ENCODE measurements at places on chromosomes 3 and 15.

- no peak for DNase-seq
Observed at GRCh38 chr3:32420126-32421038, 28.7 kb downstream of the CMTM7 start.

GRCh38 chr3:154324919-154325318, 632 bp upstream of the DHX36 start:
- no peak for DNase-seq

DNA sequence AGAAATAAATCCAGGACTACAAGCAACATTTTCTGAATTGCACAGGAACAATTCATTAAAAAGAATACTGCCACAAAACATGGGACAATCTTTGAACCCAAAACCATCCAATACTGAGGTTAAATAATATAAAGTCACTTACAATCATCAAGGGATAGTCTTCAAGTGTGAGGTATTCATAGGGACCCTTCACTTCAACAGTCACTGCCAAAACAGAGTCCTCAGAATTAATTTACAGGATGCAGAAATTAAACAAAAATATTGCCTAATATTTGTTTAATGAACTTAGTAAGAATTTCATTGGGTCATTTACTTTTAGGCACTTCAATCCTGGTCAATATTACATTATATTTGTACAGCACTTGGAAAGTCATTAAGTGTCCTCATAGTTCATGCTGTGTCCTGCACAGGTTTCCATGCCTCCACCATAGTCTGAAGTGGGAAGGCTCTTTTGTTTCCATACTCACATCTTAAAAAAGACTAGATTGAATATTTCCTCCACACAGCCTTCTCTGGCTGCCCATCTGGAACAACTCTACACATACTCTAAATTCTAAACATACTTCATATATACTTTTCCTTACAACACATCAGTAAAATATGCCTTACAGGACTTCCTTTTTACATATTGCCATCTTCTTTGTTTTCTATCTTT, 31.6 kb upstream of the VPS39 start:
- no peak for DNase-seq

DNA sequence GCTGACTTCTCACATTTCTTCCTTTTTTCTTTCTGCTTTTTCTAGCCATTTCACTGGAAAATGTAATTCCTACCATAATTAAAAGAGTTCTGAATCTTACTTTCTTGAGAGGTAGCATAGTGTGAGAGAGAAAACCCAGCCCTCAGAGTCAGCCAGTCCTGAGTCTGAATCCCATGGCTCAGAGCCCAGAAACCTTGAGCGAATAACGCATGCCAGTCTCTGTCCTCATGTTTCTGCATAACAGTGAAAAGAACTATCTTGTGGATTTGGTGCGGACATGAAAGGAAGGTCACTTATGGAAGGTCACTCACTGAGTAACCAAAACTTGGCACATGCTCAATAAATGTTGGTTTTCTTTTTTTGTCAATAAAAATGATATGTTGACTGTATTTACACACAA, 29.3 kb upstream of the SLCO3A1 start:
- no peak for DNase-seq

GRCh38 chr3:112746675-112747280, 99.9 kb downstream of the CD200R1L start:
- DNase-seq = no peak

GRCh38 chr3:57086201-57086600, 25.7 kb downstream of the SPATA12 start:
- no peak for DNase-seq

- DNase-seq = no peak
Observed at GRCh38 chr15:45347033-45347432, 31.3 kb downstream of the GATM start.

GRCh38 chr3:176286476-176287085, 910.7 kb downstream of the TBL1XR1 start:
- DNase-seq = no peak

- no peak for DNase-seq
Observed at GRCh38 chr15:73196113-73196512, 143.8 kb downstream of the NEO1 start.

GRCh38 chr3:100169201-100169920, 55.1 kb upstream of the FILIP1L start:
- no peak for DNase-seq

DNA sequence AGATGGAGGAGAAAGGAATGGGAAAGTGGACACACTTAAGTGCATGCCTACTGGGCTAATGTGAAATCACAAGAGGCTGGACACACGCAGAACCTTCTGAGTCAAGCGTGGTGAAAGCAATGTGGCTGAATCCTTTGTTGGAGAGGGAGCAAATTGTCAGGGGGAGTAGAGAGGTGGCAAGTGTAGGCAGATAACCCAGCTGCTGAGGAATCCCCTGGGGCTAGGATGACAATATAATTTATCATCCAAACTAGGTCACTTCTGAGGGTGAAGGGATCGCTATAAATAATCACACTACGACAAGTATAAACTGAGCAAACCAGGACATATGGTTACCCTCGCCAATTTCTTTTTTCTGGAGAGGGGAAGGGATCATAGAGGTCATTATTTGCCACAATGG, 28.7 kb downstream of the TAMM41 start:
- DNase-seq = no peak

GRCh38 chr15:41285285-41285684, 47.1 kb downstream of the OIP5 start:
- no peak for DNase-seq

GRCh38 chr15:80777137-80777536, 2.0 kb upstream of the CEMIP start:
- no peak for DNase-seq

DNA sequence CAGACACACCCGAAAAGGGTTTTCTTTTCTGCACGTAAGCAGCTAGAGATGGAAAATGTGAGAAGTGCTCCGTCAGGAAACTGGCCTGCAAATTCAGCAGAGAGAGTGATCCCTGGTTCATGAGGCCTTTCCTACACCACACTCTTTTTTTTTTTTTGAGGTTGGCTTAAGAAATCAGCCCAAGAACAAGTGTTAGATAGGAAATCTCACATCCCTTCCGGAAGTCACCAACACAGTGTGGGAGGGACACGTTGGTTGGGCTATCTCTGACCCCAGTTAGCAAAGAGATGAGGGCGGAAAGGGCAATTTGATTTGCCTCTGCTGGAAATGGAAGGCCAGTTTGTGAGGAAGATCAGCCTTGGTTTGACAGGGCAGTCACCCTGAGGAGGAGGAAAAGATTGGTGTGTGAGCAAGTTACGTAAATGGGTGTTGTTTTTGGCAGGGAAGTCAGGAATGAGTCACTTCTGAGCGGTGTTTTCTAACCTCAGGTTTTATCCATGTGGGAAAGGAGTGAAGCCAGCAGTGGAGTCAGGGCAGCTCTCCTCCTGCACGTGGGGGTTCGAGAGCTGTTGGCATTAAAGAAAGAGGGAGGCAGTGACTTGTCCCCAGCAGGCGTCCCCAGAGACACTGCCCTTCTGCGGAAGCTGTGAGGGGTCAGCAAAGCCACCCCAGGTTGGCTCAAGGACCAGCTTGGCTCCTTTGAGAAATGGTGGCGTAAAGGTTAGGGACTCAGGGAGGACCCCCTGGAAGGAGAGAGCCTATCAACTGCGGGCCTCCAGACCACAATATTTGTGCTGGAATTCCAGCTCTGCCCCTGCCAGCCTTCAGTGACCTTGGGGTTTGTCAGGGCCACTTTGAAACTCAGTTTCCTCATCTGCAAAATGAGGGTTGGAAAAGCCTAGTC, 237.6 kb upstream of the BHLHE40 start:
- no peak for DNase-seq

- no peak for DNase-seq
Observed at GRCh38 chr3:127002195-127003174, 19.6 kb downstream of the PLXNA1 start.

- DNase-seq = no peak
Observed at GRCh38 chr3:82973791-82974190, 1212.3 kb upstream of the GBE1 start.

DNA sequence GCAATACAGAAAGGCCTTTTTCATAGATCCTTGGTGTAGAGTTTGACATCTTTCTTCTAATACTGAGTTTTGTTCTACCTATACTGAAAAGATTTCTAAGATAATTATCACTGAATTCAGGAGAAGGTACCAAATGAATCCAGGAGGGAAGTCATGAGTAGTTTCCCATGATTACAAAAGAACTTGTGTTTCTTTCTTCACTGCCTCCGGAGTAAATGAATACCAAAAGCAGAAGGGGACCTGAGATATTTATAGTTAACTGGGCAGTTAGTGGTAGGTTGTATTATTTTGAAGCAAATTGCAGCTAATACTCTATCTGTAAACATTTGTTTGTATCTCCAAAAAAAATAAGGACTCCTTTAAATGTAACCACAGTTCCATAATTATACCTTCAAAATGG, 175.4 kb downstream of the SUCNR1 start:
- no peak for DNase-seq

DNA sequence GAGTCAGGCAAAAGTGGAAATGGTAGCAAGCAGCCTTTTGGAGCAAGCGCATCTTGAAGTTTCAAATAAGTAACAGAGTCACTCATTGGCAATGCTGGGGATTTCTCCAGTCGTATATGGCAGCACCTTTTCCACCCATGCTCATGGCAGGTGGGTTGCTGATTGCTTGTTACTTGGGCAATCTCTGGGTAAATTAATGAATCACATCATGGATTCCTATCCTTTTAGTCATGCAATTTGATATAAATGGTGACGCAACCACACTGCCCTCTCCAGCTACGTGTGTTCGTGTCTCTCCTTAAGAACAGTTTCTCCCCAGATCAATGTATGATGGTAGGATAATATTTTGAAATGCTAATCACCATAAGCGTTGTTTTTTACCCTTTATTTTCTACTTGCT, 339.9 kb upstream of the KCNH8 start:
- no peak for DNase-seq

GRCh38 chr3:194092881-194093301, 43.1 kb upstream of the HES1 start:
- no peak for DNase-seq

GRCh38 chr3:10475983-10476382, 29.4 kb downstream of the ATP2B2 start:
- no peak for DNase-seq

- no peak for DNase-seq
Observed at GRCh38 chr15:80920271-80920699, 69.3 kb downstream of the MESD start.

GRCh38 chr3:173351886-173352285, 45.7 kb upstream of the NLGN1 start:
- no peak for DNase-seq

GRCh38 chr3:193564012-193564411, 9.3 kb upstream of the ATP13A4 start:
- DNase-seq = no peak

DNA sequence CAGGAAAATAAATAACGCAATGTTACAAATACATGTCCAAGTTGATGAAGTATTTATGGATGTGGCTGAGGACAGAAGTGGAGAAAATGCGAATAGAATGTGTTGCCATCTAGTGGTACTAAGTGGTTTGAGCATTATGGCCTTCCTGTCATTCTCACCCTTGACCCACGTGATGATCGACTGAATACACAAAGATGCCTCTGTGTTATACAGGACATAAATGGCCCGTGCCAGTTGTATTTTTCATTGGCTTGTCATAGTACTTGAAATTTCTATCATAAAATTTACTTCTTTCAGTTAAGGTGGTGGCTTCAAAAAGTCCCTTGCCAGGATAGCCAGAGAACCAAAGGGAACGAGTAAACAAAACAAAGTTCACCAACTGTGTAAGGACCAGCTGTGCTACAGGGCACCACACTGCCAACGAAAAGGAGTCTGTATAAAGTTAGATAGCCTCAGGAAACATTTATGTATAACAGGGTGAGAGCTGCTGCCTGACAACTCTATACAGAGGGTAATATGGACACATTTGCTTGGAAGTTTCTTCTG, 103.7 kb downstream of the MYH15 start:
- no peak for DNase-seq

- no peak for DNase-seq
Observed at GRCh38 chr3:151276687-151277042, 1.7 kb downstream of the P2RY14 start.

DNA sequence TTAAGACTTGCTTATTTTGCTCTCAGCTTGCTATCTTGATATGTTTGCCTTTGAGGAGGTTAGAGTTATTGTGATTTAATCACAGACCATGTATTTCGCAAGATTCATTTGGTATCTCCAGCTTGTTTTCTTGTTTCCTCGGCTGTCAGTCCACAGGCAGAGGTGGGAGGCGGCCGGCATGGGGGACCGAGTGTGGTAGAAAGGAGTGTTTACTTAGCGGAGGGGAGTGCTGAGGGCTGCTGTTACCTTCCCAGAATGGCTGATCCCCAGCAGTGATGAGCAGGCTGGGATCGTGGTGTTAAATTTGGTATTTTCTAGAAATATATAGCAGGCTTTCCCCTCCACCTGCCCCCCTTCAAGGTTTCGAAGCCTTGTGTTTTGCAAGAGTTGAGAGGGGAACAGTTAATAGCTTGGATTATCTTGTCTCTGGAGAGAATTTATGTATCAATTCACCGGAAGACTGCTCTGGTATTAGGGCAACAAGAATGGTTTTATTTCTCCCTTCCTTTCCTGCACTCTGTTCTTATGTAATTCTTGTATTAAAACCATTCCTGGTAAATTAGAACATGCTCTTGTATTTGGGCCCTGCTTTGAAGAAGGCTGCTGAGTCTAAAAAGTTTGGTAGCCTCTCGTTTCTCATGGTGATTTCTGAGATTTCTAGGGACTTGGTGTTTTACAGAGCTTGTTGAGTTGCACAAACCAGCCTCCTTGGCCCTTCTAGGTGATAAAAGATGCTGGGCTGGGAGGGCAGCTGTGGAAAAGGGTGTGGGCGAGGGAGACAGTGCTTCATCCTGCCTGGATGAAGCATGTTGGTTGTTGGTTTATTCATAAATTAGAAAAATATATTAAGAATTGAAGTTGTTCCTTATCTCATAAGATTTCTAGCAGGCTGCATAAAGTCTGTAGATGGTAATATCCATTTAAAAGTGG, 151.4 kb downstream of the IGF1R start:
- no peak for DNase-seq

- no peak for DNase-seq
Observed at GRCh38 chr3:135099734-135100355, 304.8 kb downstream of the EPHB1 start.

DNA sequence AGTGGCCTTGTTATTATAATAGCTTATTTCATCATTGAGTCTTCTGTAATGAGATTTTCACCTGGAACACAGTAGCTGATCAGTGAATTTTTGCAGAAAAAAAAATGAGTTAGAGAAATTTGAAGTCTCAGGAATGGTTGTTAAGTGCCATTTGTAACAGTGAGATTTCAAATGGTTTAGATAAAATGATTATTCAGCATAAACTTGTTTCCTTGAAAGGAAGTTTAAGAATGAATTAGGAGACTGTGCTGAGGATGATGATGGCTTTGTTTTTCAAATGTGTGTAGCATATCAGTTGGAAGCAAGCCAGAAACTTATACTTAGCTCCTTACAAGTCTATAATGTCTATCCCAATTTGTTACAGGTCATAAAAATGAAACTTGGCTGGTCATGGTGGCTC, 225.1 kb downstream of the LRRC3B start:
- no peak for DNase-seq
